ENCODE measurements at places on chromosomes 5 and 9. TPM values are rescaled to one million over a fixed set of nuclear protein-coding genes. Genes with fewer than 3 reads are reported as not detected.

GRCh38 chr5:59433174-59433573, 460.4 kb downstream of the PDE4D start:
- DNase-seq, result no peak

DNA sequence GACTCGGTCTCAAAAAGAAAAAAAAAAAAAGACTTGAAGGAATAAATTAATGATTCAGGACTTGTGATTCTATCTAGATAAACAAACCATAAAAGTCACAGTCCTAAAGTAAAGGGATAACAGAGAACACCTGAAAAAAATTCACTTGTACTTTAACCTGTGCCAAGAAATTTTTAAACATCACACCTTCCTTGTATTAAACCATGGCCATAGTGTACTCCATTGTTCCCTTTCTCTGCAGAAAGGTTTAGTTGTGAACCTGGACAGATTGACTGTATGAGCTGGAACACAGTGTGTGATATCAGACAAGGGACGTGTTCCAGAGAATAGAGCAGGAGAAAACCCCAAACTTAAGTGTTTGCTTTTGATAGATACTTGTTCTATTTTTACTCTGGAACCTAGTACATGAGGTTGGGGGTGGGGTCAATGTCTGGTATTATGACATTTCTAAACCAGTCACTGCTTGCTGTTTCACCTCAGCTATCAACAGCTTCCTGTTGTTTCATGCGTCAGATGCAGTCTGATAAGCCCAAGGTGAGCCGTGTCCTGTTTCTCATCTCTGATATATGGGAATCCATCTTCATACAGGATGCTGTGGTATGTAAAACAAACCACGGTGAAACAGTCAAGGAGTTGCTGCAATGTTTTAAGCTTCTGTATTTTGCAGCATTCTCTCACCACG, 62.5 kb upstream of the ITGA1 start:
- no peak for DNase-seq

HTR1A gene
- not detected for polyA plus RNA-seq

DNA sequence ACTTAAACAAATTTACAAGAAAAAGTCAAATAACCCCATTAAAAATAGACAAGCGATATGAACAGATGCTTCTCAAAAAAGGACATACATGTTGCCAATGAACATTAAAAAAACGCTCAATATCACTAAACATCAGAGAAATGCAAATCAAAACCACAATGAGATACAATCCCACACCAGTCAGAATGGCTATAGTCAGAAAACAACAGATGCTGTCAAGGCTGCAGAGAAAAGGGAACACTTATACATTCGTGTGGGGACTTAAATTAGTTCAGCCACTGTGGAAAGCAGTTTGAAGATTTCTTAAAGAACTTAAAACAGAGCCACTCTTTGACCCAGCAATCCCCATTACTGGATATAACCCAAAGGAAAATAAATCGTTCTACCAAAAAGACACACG, 10.8 kb downstream of the OR13F1 start:
- no peak for DNase-seq

DNA sequence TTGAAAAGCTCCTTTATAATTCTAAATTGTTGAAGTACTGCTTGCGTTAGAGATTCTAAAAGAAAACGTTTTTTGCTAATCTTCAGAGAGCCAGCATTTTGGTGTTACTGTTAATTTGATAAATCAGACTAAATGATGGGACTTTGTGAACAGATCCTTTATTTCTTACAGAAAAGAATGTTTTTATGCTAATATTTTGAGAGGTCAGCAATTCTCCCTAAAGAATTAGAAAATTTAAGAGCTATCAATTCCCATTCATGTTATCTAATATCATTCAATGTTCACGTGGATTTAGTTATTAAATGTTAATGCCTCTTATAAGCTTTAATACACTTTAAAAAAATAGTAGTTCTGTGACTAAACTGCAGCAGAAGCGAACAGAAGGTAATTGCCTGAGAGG, 2.4 kb downstream of the AGGF1 start:
- no peak for DNase-seq

DNA sequence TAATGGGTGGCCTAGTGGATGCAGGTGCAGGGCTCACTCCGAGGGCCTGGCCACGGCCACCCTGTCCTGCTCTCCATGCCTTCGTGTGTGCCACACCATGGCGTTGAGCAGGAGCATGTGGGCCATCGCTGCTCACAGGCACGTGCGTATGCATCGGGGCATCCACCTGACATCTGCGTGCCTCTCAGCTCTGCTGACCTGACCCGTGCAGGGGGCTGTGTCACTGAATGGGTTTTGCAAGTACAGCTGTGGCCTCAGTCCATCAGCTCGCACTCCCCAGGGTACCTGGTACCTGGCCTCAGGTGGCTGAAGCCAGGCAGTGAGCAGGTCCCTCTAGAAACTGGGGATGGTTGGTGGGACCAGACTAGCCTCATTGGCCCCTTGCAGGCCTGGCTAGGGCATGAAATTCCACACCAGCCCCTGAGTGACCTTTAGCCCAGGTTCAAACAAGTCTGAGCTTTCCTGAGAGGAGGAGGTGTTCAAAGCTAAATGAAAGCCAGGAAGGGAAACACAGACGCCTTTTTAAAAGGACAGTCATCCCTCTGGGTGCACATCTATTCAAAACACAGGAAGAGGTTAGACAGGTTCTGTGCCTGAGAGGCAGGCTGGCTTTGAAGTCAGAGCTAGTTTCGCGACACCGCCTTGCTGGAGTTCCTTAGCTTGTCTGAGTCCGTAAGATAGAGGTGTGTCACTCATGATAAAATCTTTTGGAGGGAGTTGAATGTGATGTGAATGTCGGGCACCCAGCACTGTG, 74.0 kb downstream of the MACROH2A1 start:
- DNase-seq, result no peak

DNA sequence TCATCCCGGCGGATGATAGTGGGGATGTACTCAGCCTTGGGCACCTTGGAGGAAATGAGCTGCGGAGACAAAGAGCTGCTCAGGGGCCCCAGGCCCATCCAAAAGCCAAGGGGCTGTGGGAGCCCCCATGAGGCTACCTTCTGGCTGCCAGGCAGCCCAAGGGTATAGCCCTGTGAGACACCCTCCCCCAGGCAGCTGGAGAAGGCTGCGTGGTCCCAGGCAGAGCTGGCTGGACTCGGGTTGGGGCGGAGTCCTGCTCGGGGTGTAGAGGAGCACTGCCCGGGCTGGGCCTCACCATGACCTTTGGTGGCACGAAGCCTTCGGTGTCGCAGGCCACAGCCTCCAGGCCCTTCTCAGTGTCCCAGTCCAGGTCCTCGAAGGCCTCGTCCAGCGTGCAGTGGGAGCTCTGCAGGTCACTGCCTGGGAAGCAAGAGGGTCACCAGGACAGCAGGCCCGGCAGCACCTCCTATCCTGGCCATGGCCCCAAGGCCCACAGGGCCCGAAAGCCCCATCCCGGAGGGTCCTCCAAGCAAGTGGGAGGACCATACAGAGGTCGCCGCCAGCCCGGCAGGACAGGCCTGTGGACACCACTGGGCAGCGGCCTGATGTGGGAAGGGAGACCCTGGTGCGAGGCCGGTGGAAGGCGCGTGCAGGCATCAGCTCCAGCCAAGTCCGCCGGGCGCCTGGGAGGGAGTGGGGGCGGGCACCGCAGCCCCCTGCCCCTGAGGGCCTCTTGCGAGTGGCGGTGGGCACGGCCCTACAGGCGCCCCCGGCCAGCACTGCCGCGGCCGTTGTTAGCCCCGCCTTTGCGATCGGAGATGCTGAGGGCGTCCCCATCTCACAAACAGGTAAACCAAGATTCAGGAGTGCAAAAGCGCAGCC, 6.1 kb downstream of the NSMF start:
- DNase-seq, result no peak

DNA sequence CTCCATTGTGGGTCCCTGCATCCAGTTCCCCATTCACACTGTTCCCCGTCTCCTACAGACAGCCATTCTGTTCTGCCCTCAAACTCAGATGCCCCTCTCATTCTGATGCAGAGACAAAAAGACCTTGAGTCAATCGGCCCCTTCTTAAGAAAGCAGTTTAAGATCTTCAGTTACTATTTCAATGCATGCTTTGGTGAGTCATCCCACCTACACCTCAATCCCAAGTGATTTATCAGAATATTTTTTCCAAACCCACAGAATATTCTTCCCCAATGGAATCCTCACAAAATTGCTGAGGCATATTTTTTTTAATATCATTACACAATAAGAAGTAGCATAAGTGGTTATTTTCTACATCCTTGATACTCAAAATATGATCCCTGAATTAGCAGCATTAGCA, 92.4 kb upstream of the SLC1A1 start:
- no peak for DNase-seq

DNA sequence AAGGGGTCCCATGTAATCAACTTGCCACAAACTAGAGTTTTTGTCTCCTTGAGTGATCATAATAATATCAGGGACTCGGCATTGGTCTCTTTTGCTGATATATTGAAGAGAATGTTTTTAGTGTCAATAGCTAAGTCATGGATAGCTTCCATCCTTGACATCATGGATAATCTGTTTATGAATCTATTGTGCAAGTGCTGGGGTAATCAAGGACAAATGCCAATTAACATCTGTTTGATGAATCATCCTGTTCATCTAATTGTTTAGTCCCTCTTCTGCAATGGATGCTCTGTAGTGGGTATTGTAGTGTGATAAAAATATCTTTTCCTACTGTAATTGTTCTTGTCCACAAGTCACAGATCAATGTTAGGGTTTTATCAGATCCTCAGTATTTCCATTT, 607.5 kb upstream of the SEMA6A start:
- no peak for DNase-seq

DNA sequence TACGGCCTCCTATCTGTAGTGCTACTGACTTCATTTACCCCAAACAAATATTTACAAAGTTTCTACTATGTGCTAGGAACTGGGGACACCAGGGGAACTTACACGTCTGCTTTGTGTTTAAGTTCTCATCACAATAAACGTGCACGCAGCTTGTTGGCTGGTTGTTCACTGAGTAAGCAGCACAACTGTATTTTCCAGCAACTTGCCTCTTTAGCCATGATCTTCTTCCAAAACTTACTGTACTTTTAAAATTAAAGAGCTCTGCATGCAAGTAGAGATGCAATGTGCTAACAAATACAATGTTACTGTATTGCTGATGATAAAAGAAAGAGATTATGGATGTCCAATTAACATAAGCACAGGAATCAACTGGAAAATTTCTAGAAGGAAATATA, 62.8 kb downstream of the RAPGEF1 start:
- DNase-seq, result no peak

- DNase-seq, result no peak
Observed at GRCh38 chr5:78541086-78541654, 107.4 kb downstream of the LHFPL2 start.

- DNase-seq, result no peak
Observed at GRCh38 chr5:139639619-139640380, 8.3 kb upstream of the CXXC5 start.

DNA sequence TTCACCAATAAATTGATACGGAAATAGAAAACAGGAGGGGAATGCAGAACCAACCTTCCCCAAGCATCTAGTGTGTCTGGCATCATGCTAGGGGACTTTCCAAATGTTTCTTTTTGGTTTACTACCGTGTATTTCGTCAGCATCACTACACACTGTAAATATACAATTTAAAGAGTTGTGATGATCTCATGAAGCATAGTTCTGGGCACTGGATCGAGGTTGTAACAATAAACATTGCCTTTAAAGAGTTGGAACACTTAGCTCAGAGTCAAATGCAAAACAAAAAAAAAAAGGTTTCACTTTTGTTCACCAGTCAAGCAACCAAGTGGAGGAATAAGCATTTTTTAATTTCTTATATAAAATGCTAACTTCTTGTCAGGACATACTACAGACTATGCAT, 2.9 kb upstream of the SCAI start:
- no peak for DNase-seq

GRCh38 chr5:41270423-41271251, 57.3 kb upstream of the C6 start:
- no peak for DNase-seq

Data from left renal cortex interstitium (tissue), 4 donors.